NCI-H187 treated with DMSO at 0.1 percent for 48 hours (cell line): ENCODE measurements at places on chromosomes 1 and 21.
A peak's percentile ranks its signal among the peaks of the same experiment; 100 is the strongest.

DNA sequence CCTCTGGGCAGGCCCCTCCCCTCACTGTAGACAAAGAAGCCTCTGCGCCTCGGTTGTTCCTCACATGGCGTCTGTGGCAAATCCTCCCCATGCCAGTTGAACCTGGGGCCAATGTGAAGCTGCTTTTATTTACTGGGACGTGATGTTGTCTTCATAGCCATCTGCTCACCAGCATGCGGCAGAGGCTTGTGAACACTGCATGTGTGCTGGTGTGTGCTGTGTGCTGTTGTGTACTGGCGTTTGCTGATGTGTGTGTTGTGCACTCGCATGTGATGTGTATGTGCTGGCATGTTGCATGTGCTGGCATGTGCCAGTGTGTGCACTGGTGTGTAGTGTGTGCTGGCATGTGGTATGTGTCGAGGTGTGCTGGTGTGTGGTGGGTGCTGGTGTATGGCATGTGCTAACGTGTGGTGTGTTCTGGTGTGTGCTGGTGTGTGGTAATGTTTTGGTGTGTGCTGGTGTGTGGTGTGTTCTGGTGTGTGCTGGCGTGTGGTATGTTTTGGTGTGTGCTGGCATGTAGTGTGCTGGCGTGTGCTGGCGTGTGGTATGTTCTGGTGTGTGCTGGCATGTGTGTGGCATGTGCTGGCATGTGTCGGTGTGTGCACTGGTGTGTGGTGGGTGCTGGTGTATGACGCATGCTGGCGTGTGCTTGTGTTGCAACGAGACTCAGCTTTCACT, 37.2 kb upstream of the TRAPPC10 start:
- no peak for DNase-seq

GRCh38 chr1:227951624-227952373, 4.1 kb upstream of the WNT9A start:
- no peak for DNase-seq

DNA sequence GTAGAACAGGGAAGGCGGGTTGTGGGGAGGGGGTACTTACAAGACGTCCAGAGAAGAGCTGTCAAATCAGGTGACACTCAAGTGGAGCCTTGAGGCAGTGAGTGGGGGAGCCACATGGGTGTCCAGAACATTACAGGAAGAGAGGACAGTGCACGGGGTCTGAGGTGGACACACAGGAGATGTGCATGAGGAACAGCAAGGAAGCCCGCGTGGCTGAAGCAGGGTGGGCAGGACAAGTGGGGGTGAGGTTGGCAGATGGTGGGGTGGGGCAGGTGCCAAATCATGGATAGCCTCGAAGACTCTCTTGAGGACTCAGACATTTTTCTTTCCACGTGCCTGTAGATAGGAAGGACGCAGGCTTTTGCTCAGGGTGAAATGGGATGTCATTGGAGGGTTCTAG, 921 bp downstream of the SMPDL3B start:
- no peak for DNase-seq

DNA sequence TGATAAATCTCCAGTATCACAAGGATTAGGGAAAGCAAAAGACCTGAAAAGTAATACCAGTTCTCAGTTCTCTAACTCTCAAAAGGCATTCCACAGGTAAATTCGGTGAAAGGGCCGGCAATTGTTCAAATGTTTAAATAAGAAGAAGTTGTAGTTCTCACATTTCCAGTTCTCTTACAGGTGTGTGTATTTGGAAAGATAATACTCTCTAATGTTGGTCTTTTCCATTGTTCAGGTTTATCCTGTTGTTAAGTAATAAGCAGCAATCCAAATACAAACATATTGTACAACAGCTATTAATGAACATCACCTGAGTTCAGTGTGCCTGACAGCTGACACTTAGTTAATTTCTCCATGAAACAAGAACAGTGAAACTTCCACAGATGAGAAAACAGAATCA, 13.2 kb upstream of the PRKAB2 start:
- DNase-seq = no peak

- no peak for DNase-seq
Observed at GRCh38 chr1:234398849-234399381, 25.7 kb downstream of the COA6 start.

- DNase-seq = no peak
Observed at GRCh38 chr21:35319684-35320283, 270.7 kb upstream of the RUNX1 start.

DNA sequence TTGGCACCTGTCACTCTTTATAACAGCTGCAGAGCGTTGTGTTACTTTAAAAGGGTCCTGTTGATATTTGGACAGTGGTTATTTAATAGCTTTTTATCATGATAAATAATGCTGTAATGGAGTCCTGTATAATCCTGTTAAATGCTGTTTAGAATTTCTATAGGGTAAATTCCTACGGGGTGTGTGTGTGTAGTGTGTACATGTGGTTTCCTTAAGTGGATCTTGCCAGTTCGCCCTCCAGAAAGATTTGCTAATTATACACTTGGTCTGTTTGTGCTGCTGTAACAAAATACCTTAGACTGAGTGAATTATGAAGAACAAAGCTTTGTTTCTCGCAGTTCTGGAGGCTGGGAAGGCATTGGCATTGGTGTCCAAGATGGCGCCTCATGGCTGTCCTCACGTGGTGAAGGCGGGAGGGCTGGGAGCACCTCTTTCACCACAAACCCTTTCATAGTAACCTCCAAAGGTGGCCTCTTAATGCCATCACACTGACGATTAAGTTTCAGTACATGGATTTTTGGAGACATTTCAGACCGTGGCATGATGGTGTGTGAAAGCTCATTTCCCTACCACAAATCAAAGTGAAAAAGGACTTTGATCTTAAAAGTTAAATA, 11.2 kb downstream of the PRMT2 start:
- DNase-seq = peak; percentile 36

GRCh38 chr1:224730540-224730939, 114.4 kb downstream of the CNIH3 start:
- DNase-seq = no peak

GRCh38 chr1:238811211-238811879, 575.0 kb upstream of the CHRM3 start:
- no peak for DNase-seq

- no peak for DNase-seq
Observed at GRCh38 chr1:209840611-209841010, 12.8 kb downstream of the UTP25 start.

GRCh38 chr21:20943561-20943997, 54.6 kb upstream of the NCAM2 start:
- no peak for DNase-seq

DNA sequence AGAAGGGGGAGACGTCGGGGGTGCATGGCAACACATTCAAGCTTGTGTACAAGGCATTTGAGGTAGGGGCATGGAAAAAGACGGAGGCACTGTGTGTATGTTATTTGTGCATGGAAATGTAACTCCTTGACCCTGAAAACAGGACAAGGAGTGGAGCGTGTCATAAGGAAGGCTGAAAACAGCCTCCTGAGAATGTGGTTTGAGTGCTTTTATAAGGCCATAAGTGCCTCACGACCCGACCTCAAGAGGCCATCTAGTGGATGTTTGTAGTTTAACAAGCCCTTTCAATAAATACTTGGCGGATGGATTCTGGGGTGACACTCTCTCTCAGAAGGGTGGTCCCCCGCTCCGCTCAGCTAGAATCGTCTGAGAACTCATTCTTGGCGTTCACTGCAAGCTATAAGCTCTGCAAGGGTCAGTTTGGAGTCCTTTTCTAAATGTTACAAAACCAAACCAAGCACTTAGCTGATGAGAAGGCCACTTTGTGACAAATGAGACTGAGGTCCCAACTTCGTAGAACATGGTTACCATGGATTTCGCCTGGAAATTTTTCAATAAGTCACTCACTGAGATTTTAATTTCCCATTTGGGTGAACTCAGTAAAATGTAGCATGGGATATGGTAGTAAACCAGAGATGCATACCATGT, 38.8 kb upstream of the CLCA4 start:
- DNase-seq = no peak

GRCh38 chr1:156439777-156440183, 60.8 kb downstream of the MEF2D start:
- DNase-seq = no peak

- DNase-seq = no peak
Observed at GRCh38 chr1:207962716-207963426, 51.9 kb upstream of the CD34 start.

GRCh38 chr1:247530785-247531184, 5.5 kb downstream of the OR2C3 start:
- DNase-seq = no peak

DNA sequence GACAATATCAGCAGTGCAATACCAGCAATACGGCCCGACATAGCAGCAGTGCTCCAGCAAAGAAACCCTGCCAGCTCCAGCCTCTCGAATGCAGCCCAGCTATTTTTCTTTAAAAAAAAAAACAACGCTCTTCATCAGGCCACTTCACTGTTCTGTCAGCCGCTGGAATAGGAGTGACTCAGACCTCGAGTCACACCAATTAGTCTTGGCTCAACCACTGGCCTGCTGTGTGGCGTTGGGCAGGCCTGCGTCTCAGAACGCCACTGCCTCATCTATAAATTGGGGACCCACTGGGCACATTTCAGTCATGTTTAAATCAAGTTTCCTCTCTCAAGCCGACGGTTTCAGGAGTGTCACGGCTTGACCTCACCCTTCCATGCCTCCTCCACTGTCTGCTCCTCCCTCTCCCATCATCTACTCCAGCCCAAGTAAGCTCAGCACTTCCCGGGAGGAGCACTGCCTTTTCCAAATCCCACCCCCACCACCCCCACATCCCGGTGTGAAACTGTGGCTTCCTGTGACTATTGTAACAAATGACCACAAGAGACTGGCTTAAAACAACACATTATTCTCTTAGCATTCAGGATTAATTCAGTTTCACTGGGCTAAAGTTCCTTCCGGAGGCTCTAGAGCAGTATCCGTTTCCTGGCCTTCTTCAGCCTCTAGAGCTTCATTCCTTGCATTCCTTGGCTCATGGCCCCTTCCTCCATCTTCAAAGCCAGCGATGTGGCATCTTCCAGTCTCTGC, 71.9 kb upstream of the EFHD2 start:
- no peak for DNase-seq

DNA sequence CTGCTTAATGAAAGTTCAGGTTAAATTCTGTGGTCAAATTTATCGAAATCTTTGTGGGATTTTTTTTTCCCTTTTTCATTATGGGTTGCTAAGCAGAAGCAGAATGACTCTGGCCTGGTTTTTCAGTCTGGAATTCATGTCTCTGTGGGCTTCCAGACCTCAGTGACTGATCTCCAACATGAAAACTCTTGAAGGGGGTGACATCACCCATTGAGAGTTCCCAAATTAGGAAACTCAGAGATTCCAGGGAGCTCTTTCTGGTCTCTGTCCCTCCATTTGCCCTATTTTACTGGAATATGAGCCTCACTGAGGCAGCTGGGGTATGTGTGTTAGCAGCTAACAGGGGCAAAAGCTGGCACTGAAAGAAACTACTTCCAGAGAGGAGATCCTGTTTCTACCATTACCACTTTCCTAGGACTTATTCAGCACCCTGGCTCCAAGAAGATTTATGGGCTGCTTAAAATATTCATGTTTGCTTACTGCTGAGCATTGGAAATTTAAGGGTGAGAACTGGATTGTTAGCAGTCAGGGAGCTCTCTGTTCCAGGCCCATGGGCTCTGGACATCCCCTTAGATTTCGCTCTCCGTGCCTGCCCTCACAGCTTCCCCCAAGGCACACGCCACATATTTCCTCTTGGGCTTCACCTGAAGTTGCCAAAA, 203.4 kb upstream of the SPAG17 start:
- DNase-seq = no peak

DNA sequence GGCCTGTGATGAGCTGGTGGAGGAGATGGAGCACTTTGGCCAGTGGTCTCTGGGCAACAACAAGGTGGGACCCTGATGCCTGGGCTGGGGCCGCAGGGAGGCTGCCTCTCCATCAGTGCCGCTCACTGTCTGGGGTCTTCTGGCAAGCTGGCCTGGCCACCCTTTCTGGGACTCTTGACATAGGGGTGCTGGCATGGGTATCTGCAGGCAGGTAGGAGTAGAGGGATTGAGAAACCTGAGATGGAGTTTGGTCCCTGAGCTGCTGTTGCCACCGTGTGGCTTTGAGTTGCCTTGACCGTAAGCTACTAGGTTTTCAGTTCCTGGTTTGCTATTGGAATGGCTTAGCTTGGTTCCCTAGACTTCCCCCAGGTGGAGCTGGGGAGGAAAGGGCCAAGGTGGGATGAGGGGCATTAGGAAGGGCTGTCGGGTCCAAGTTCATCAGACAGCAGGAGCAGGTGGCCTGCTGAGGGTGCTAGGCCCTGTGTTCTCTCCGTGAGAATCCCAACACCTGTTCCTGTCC, 13.2 kb upstream of the MFN2 start:
- DNase-seq = peak; percentile 49

- no peak for DNase-seq
Observed at GRCh38 chr1:49864581-49864980, 159.2 kb downstream of the AGBL4 start.

- DNase-seq = no peak
Observed at GRCh38 chr1:100832694-100833428, 61.8 kb downstream of the EXTL2 start.

DNA sequence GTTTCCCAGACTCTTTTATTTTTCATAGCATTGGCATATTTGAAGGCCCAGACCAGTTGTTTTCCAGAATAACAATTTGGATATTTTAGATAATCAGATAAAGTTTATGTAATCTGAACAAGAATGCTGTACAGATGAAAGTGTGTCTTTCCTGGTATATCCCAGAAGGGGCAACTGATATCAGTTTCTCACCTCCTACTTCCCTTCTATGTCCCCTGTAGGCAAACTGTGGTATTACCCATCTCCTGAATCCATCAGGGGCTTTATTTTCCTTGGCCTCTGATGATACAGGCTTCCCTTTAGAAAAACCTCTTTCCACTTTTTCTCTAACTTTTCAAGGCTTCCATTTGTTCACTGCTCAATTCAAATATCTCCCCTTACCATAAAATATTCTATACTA, 87.5 kb upstream of the RGS1 start:
- no peak for DNase-seq

DNA sequence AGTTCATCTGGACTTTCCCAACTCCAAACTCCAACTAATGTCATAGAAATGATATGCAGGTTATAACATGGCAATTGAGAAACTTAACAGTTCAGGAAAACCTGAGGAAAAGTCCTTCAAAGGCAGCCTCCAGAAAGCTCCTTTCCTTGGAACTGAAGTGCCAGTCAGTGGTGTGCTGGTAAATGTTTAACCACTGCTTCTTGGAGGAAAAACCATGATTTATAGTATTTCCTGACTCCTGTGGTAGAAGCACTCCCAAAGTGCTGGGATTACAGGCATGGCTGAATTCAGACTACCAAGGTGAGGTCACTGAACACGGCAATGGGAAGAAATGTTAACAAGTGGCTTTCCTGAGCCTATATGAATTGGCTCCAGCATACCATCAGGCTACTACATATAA, 26.7 kb upstream of the ZNHIT6 start:
- DNase-seq = no peak

GRCh38 chr21:45763074-45763473, 119.5 kb downstream of the PCBP3 start:
- DNase-seq = no peak

DNA sequence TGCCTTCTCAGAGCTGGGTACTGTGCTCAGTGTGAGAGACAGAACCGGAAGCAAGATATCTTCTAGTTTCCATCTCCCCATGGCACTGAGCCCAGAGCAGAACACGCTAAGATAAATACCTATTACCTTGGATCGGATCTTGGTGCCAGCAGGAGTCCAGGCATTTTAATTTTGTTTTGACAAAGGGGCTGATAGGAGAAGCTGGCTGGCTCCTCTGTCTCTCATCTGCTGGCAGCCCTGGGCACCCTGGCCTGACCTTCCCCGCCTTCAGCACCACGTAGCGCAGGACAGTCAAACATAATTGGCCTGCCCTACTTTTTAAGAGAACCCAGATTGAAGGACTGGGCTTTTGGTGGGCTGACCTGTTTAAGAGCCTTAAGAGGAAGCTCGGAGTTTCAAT, 160.7 kb upstream of the KLHDC7A start:
- no peak for DNase-seq

GRCh38 chr1:19644681-19645410, 735 bp downstream of the NBL1 start:
- DNase-seq = no peak
